SHP77 (cell line): ENCODE measurements at places on chromosomes 7 and 10.

- no peak for DNase-seq
Observed at GRCh38 chr10:31025142-31025541, 6.5 kb downstream of the ZNF438 start.

DNA sequence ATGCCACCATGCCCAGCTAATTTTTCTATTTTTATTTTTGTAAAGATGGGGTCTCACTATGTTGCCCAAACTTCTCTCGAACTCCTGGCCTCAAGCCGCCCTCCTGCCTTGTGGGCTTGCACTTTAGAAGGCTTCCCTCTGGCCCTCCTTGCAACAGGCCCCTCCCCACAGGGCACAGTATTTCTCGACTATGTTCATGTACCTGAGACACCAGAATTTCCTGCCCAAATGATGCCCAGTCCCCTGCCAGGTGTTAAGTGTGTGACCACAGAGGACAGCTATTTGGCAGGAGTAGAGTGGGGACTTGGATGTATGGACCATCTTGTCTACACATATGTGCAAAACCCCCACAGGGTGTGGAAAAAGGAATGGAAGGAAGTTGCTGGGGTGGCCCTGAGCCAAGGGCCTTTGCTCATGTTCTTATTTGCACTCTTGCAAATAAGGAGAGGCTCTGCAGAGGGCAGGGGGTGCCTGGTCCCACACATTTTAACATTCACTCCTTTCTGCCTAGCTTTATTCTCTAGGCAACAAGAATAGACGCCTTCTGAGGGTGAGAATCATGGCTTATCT, 168.4 kb upstream of the PODXL start:
- no peak for DNase-seq

- no peak for DNase-seq
Observed at GRCh38 chr10:126586128-126586527, 84.4 kb downstream of the C10orf90 start.

GRCh38 chr7:132276976-132277725, 299.1 kb downstream of the PLXNA4 start:
- DNase-seq, result no peak

- no peak for DNase-seq
Observed at GRCh38 chr7:148882192-148882591, 1.9 kb downstream of the EZH2 start.

GRCh38 chr7:50331564-50332208, 27.2 kb downstream of the IKZF1 start:
- no peak for DNase-seq

DNA sequence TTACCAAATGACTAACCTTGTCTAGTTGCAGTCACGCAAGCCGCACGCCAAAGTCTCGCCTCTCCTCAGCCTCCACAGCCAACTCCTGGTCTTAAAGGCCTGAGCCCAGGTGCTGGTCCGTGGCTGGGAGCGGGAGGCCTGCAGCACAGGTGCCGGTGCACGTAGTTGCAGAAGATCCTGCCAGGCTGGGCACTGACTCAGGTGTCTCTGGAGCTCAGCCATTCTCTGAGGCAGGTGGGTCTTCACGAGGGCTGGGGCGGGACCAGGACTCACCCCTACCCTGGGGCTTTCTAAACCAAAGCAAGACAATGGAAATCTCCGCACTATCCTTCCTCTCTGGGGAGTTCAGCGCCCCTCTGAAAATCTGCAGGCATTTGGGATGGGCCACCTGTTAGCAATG, 216.4 kb downstream of the MLLT10 start:
- no peak for DNase-seq

GRCh38 chr7:158829342-158830210, at the start of gene ESYT2:
TSS of gene ESYT2 (minus strand) at chr7:158829509. CDS start at chr7:158829418, 91 bp downstream.
- DNase-seq, result peak; percentile 79

GRCh38 chr7:152112829-152113228, 87.4 kb downstream of the GALNT11 start:
- DNase-seq, result no peak

DNA sequence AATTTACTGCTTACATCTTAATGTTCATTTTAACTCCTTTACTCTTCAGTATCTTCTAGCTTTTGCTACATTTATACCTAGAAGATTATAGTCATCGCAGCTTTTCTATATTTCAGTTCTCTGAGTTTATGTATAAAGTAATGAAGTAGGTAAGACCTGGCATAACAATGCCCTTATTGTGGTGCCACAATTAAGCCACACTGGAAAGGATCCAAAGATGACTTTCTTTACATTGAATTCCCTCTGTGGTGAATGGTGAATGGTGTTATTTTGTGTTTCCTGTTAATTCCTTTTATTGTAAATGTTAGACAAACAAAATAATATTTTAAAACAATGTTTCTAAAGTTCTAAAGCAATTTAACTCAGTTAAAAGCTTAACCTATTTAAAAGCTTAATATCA, 36.2 kb downstream of the SEMA3D start:
- DNase-seq, result no peak

- peak; percentile 53 for DNase-seq
Observed at GRCh38 chr7:92461027-92462003, 14.0 kb downstream of the GATAD1 start.

- no peak for DNase-seq
Observed at GRCh38 chr7:31137234-31137633, 85.1 kb downstream of the ADCYAP1R1 start.

- no peak for DNase-seq
Observed at GRCh38 chr10:37734971-37735370, 122.4 kb downstream of the ZNF248 start.

DNA sequence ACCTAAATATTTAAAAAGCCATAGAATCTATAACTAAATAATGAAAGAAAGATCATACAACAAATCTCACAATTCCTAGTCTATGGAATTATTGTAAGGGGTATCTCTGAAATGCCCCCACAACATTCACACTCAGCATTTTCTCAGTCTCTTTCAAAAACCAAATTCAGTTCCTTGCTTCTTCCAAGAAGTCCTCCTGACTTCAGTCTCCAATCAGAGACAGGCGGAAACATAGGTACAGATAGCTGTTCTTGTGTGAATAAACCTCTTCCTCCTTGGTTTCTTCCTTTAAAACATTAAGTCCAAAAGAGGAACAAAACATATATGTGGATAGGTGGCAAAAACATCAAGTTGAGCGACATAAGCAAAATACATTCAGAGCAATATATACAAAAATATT, 13.9 kb upstream of the FBXW4 start:
- no peak for DNase-seq

DNA sequence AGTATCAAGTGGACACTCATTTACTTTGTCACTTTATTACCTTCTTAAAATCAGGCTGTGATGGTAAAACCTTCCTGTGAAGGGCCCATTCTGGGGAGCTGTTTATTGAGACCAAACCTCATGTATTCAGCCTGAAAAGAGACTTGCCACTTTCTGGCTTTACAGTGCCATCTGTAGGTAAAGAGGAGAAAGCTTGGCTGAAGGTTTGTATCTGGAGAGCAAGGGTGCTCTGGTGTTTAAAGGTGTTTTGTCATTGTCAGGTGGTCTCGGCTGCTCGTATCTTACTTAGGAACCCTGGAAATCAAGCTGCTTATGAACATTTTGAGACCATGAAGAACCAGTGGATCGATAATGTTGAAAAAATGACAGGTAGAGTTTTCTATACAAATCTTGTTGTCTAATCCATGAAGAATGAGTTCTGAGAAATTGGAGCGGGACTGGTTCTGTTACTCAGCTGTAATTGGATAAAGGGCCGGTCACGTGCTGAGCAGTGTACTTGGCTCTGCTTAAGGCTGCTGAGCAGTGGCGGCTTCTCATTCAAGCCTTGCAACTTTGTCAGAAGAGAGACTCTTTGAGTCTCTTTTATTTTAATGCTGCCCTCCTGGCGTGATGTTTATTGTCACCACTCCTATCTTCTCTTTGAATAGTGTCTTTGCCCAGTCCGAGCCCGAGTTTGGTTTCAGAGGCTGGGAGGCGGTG, 46.9 kb downstream of the AP3M1 start:
- no peak for DNase-seq

DNA sequence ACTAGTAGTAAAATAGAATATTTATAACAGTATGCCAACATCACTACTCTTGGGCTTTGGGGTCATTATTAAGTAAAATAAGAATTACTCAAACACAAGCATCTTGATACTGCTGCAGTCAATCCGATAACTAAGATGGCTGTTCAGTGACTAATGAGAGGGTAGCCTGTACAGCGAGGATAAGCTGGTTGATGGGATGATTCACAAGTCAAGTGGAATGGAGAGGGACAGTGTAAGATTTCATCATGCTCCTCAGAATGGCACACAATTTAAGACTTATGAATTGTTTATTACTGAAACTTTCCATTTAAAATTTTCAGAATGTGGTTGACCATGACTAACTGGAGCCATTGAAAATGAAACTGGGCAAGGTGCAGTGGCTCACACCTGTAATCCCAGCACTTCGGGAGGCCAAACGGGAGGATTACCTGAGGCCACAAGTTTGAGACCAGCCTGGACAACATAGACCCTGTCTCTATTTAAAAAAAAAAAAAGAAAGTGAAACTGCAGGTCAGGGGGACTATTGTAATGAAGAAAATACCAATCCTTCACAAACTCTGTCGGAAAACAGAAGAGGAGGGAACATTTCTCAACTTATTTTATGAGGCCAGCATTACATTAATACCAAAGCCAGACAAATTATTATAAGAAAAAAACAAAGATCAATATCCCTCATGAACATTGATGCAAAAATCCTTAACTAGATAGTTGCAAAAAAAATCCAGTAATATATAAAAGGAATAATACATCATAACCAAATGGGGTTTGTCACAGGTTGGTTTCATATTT, 11.2 kb downstream of the AVL9 start:
- DNase-seq, result no peak
